ENCODE measurements at places on chromosomes 3 and 15.

- DNase-seq = no peak
These were observed 64.9 kb downstream of the P3H2 start for GRCh38 chr3:190055773-190056172.

DNA sequence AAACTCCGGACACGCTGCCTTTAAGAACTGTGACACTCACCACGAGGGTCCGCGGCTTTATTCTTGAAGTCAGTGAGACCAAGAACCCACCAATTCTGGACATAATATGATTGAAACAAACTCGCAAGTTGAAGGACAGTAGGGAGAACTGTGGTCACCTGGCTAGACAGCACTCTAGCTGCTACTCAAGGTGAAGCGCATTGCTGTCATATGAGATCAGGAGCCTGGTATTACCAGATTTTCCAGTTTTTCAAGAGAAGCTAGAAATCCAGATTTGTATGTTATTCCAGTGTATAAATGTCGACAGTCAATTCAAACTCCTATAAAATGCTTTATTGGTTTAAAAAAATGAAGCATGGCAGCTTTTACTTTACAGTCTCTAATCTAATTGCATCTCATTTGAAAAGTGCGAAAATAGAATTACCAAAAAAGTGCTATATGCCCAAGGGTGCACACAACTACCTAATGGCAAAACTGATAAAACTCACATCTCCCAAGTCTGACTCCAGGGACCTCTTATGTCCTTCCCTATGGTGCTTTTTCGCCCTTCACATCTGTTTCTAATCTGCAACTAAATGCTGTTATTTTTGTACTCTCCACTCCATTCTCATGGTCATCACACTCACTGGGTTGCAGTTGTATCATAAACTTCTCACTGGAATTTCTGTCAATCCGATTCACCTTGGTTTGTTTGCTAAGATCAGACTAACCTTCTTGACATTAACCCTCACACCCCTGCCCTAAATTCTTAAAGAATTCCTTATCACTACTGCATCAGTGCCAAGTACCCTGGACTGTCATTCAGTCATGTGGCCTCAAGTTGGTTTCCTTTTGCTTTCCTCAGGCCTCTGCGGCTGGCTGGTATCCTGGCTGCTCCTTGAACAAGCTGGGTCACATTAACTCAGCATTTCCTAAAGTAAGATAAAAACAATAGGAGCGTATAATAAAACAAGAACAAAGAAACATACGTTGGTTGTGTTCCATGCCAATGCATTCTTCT lies 31.5 kb upstream of the ARHGEF26 start:
- DNase-seq = no peak

DNA sequence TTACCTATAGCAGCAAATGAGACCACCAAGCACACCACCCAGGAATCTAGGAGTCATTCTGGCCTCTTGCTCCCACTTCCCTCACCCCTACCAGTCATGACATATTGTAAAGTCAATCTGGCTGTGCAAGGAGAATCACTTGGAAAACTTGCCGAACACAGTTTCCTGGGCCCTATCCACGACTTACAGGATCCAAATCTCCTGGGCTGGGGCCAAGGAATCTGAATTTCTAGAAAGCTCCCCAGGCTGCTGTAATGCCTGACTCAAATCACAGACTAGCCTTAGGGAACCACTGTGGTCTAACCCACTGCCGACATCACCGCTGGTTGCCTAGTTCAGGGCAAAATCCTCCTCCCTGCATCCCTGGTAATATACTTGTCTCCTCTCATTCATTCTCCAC lies 4.2 kb upstream of the CRABP1 start:
- DNase-seq = no peak

DNA sequence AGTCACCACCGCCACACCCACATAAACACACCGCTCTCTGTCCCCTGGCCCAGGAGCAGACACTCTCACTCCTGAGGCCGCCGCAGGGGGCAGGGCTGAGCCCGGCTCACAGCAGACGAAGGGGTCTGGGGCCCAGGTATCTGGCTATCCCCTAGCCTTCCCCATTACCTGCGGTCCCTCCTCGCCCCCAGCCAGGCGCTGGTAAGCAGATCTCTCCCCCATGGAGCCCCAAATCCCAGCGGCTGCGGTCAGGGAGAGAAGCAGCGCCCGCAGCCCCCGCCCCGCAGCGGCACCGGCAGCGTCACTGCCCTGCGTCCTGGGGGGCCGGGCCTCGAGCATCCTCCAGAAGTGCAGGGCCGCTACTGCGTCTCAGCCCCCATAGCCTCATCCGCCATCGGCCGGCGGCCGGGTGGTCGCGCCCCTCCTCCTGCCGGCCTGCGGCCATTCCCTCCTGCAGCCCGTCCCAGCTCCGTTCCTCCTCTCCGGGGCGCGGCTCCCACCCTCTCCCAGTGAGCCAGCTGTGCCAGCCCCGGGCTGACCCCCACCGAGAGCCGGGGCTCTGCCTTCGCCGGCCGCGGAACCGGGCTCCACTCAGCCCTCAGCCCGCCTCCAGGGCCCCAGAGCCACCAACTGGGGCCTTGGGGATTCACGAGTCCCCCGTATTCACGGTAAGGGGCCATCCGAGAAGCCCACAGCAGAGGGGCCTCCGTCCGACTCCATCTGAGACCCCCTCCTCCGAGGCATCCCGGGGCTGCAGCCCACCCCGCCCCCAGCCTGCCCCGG lies 13.1 kb downstream of the TNK2 start:
- DNase-seq = peak; percentile 45

DNA sequence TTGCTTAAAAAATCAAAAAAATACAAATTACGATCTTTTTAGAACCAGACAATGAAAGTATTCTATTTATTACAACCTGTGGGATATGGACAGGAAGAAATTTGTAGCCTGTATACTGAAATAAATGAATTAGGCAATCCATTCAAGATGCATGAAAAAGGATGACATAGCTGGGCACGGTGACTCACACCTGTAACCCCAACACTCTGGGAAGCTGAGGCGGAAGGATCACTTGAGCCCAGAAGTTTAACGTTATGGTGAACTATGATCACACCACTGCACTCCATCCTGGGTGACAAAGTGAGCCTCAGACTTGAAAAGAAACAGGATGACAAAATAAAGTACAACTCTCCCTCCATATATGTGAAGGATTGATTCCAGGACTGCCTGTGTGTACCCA lies 74.1 kb downstream of the MSL2 start:
- DNase-seq = no peak

DNA sequence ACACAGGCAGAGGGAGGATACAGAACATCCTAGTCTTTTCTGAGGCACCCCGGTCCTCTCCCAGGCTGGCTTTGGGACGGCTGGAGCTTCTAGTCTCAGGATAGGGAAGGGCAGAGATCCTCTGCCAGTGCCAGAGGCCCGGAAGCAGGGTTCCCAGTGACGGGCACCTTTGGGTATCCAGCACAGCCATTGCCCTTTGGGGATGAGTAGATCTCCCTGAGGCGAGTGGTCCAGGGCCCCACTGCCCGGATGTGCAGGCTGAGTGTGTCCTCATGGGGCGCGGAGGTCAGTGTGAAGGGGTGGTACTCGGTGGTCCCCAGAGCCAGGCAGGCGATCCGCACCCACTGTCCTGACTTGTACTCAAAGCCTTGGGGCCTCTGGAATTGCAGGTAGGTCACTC lies 18.3 kb downstream of the DUOX2 start:
- no peak for DNase-seq

GRCh38 chr3:47227678-47228077 lies 54.9 kb downstream of the KIF9 start:
- DNase-seq = no peak

GRCh38 chr15:94370206-94370935 lies 139.0 kb downstream of the MCTP2 start:
- DNase-seq = no peak

GRCh38 chr3:42701371-42702065 lies 1.1 kb downstream of the HHATL start:
- peak; percentile 30 for DNase-seq

DNA sequence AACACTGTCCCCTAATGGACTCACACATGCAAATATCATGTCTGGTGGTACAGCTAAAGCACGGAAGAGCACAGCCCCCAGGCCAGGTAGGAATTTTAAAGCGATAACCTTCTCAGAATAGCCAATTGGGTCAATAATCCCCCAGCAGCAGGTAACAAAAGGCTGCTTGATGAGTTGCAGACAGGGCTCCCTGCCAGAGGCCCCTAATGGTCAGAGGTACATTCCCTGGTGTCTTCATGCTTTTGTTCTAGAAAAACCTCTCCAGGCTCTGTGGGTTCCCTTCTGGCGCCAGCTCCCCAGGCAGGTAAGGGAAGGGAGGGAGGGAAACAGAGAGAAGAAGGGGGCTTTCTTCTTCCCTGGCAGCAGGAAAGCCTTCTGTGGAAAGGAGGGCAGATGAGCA lies 43.4 kb upstream of the PRTG start:
- DNase-seq = no peak

GRCh38 chr15:53982071-53982680 lies 3.9 kb downstream of the UNC13C start:
- no peak for DNase-seq

DNA sequence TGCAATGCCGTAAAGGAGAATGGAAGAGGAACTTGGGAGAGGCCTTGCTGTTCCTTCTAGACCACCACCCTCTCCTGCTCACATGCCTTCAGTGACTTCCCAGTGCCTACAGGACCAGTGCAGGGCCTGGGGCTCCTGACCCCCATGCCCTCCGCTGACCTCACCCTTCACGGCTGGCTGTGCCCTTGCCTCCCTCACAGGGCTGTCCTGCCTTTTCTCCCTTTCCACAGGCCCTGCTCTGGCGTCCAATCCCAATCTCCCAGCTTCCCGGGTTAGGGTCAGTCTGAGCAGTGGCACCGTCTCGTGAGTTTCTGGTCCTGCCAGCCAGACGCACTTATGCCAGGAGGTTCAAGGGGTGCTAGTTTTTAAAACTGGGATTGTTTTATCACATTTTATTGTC lies 110.4 kb downstream of the WNT7A start:
- no peak for DNase-seq

GRCh38 chr3:33167716-33168336 lies 50.8 kb downstream of the SUSD5 start:
- no peak for DNase-seq

DNA sequence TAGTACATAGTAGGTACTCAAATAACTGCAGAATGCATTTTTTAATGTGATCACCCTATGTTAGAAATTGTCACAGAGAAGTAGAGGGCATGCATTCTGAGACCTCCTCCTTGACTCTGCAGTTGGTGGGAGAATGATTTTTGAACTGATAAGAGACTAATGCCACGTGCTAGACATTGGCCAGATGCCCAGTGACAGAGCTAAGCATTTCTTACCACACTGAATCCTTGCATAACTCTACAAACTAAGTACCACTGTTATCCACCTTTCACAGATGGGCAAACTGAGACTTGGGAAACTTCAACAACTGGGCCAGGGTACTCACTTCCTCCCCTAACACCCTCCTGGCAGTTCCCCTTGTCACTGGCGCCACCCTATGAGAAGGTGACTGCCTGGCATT lies 33.5 kb upstream of the SPATA12 start:
- DNase-seq = no peak

- DNase-seq = no peak
These were observed 712 bp upstream of the MME start for GRCh38 chr3:155079468-155079745.

DNA sequence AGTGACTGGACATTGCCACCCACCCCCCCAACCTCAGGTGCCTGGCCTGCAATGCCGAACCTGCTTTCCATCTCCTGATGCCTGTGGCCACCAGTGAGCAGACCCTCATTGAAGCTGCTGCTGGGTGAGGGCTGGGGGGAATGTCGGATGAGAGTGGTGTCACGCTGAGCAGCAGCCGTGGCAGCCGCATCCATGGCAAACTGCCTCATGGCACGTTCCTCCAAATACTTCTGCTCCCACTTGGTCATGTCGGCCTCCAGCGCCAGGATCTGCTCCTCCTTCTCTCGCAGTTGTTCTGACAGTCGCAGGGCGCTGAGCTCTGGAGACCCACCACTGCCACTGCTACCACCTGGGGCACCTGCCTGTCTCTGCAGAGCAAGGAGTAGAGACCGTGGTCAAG lies 14.2 kb downstream of the AMOTL2 start:
- no peak for DNase-seq

- DNase-seq = no peak
These were observed 618.0 kb downstream of the CADM2 start for GRCh38 chr3:85576697-85577200.

- DNase-seq = no peak
These were observed 30.0 kb upstream of the CHD2 start for GRCh38 chr15:92870010-92870591.

- DNase-seq = no peak
These were observed 6.3 kb upstream of the PIK3CA start for GRCh38 chr3:179141890-179142289.

DNA sequence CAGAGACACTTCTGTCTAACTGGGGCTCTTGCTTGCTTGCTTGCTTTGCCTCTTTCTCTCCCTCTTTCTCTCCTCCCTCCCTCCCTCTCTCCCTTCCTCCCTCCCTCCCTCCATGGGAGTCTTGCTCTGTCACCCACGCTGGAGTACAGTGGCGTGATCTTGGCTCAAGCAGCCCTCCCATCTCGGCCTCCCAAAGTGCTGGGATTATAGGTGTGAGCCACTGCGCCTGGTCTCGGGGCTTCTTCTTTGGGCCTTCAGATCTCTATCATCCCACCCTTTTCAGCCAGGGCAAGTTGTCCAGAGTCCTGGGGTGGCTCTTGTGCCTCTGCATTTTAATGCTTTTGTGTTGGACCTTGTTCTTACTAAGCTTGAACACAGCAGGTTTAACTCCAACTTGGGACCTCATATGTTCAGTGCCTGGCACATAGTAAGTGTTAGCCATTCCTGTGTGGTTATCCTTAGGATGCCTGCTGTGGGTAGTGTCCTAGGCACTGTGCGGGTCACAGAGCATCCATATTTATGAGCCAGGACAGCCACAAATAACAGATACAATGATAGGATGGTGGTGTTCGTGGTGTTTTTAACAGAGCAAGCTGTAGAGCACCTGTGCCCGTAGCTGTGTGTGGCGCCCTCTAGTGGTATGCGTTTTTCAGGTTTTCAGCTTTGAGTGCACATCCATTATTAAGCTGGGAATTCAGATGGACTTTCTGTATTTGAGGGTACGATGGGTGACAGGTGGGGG lies 75.1 kb downstream of the CCK start:
- peak; percentile 43 for DNase-seq

- no peak for DNase-seq
These were observed 230.5 kb upstream of the LRTM1 start for GRCh38 chr3:55158345-55158744.

GRCh38 chr3:25888892-25889524 lies 99.1 kb downstream of the OXSM start:
- no peak for DNase-seq

- DNase-seq = no peak
These were observed 620.8 kb downstream of the ROBO2 start for GRCh38 chr3:77660718-77661117.

GRCh38 chr3:4551794-4552442 lies 58.8 kb downstream of the ITPR1 start:
- no peak for DNase-seq

DNA sequence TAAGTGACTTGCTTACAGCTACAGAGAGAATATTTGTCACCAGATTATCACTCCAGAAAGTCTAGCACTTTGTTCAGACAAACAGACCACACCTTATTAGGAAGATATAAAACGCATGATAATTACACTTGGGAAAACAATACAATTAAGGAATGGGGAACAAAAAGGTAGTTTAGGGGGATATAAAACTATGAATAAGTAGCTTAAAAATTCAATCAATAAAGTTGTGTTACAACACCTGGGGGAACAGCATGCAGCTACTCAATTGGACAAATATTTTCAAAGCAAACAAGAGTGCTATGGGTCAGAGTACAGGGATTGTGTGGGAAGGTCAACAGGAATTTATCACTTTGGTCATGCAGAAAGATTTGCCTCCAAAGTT lies 15.1 kb downstream of the CLDN1 start:
- DNase-seq = no peak

Data from activated CD4-positive, alpha-beta T cell treated with anti-CD3 and anti-CD28 coated beads for 1 hour (primary cell).